CD8-positive, alpha-beta memory T cell (primary cell): ENCODE measurements at places on chromosomes 1 and 21. TPM values are rescaled to one million over a fixed set of nuclear protein-coding genes. Genes with fewer than 3 reads are reported as not detected.

AK5 gene
- 0.46 TPM for total RNA-seq

DNA sequence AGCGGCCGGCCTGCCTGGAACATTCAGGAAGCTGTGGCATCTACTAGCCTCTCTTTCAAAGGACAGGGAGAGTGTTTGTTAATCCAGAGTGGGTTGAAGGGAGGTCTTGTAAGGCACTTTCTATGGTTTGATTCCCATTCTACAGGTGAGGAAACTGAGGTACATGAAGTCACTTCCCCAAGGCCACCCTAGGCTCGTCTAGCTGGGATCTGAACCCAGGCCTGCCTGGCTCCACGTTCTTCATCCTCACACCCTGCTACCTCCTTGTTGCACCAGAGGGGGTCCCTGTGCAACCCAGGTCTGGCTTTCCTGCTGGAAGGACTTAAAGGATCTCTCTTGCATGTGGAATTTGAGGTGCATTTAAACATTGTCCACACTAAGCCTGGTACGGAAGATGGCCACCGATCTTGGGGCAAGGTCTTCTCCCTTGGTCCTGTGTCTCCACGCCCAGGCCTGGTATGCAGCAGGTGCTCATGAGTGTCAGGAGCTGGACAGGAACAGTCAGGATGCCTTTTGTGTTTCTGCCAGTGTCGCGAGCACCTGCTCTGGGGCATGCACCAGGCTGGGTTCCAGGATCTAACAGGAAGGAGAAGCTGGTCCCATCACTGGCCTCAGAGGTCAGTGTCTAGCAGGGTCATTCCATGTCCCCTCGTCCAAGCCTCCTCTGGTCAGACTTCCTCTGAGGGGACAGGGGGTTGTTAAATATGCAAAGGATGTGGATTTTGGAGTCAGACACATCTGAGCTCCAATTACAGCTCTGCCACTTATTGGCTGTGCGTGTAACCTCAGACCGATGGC, 103.2 kb upstream of the RUNX3 start:
- DNase-seq, result no peak
- no peaks in the 10 kb centered on the region for H3K27me3 ChIP-seq
- no peak overlapping the region for H3K4me3 ChIP-seq
- no peak overlapping the region for H3K27ac ChIP-seq

DNA sequence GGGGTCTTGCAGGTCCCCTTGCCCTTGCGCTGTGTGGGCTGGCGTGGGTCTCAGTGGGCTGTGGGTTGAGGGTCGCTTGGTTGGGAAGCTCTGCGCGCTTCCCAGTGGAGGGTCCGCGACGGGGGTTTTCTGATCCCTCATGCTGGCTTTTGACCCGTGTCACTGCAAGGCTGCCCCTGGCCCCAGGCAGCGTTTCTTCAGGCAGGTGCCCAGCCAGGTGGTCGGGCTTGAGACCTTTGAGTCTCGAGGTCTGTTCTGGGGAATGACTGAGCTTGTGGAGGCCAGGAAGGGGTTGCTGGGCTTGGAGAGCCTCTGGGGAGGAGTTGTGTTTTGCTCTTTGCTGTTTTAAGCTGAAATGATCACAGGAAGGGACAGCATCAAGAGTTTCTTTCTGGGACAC, 5.3 kb downstream of the SKI start:
- peaks cover 85% of the 10 kb centered on the region for H3K4me1 ChIP-seq
- peak overlapping the region; percentile 64 for H3K27ac ChIP-seq
- no peak for DNase-seq
- no peaks in the 10 kb centered on the region for H3K36me3 ChIP-seq
- H3K27me3 ChIP-seq, result no peaks in the 10 kb centered on the region

- no peaks in the 10 kb centered on the region for H3K27me3 ChIP-seq
- H3K36me3 ChIP-seq, result no peaks in the 10 kb centered on the region
- H3K27ac ChIP-seq, result no peak overlapping the region
- no peak for DNase-seq
- H3K4me3 ChIP-seq, result no peak overlapping the region
- H3K4me1 ChIP-seq, result peaks cover 7% of the 10 kb centered on the region
Observed at GRCh38 chr1:39110325-39110851, 84.2 kb downstream of the NDUFS5 start.

GRCh38 chr1:208475951-208476845, 232.0 kb upstream of the PLXNA2 start:
- no peak for DNase-seq
- no peaks in the 10 kb centered on the region for H3K4me1 ChIP-seq
- no peaks in the 10 kb centered on the region for H3K27me3 ChIP-seq
- H3K4me3 ChIP-seq, result no peak overlapping the region
- no peaks in the 10 kb centered on the region for H3K36me3 ChIP-seq

GRCh38 chr1:202131956-202132821, 9.5 kb downstream of the GPR37L1 start:
- H3K36me3 ChIP-seq, result peaks cover 9% of the 10 kb centered on the region
- no peak overlapping the region for H3K4me3 ChIP-seq
- DNase-seq, result no peak
- H3K27me3 ChIP-seq, result no peaks in the 10 kb centered on the region
- H3K27ac ChIP-seq, result no peak overlapping the region
